ENCODE measurements at places on chromosomes 4 and X.
A peak's percentile ranks its signal among the peaks of the same experiment; 100 is the strongest.

GRCh38 chr4:158496030-158496741, 25.5 kb upstream of the RXFP1 start:
- DNase-seq: peak; percentile 38

DNA sequence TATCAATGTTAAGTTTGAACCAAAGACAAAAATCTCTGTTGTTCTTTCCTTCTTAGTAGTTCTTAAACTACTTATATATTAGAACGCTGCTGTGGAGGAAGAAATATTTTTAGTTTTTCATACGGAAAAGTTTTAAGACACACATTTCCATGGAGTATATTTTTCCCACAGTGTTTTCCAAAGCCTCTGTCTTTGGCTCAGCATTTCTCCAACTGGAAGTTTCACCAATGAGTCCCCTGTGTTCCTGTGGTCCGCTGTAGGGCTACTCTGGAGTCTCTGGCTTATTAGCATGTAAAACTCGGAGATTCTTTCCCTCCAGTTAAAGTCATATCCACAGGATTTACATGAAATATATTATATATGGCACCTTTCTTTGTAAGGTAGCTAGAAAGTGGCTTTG, 249.0 kb downstream of the CBR4 start:
- no peak for DNase-seq

- no peak for DNase-seq
Measured at GRCh38 chr4:17544831-17545234, 29.9 kb downstream of the CLRN2 start.

DNA sequence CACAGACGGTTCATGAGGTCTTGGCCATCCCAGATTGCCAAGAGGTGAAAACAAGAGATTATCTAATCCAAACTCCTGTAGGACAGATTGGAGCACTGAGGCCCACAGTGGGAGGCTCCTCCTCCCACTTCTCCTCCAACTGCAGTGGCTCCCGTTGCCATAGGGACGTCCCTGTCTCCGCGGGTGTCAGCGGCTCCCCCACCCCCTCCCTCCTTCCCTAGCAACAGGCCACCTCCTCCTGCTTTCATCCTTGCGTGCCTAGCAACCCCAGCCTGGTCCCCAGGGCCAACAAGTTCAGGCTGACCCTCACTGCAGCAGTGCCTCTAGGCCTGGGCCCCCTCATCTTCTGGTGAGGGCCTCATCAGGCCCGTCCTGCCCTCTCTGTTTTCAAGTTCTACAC, 6.8 kb upstream of the IQSEC2 start:
- DNase-seq: no peak

All from MM.1S (cell line).